Urinary bladder (tissue), 4 donors: ENCODE measurements at places on chromosomes 7 and 10. TPM values are rescaled to one million over a fixed set of nuclear protein-coding genes. Genes with fewer than 3 reads are reported as not detected.

DNA sequence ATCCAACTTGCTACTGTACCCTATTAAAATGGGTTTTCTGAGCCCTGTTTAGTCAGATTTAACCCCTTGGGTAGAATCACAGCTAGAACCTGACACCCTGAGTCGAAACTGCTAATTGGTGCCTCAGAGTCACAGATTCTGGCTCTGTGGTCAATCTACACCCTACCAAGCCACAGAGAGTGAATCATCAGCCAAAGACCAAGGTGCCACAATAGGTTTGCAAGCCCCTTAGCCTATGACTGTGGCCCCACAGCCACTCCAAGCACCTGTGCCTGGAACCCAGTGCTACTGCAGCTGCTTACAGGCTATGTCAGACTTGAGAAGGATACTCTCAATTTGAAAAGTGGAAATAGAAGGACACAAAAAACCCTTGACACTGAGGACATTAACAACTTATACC is 202.8 kb upstream of the KCND2 start:
- no peak for DNase-seq

GRCh38 chr7:139852482-139852845 is 23.4 kb downstream of the TBXAS1 start:
- DNase-seq, result no peak

DNA sequence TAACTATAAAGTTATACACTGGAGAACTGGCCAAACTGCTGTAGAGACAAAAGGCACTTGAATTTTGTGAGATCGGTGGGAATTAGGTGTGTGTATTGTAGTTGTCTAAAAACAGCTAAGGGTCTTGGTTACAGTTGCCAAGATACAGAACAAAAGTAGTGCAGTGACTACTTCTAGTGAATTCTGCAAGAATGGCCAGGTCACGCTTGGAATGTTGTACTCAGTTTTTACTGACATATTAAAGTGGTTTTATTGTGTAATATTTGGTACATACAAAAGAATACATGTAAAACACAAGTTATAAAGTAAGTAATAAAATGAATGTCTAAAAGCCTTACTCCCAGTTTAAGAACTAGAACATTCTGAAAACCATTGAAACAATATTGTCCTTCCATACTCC is 42.4 kb downstream of the PRPF18 start:
- no peak for DNase-seq

- DNase-seq, result no peak
These were observed 9.9 kb upstream of the OR9A4 start for GRCh38 chr7:141906285-141906684.

GRCh38 chr7:14201353-14201752 is 211.9 kb upstream of the ETV1 start:
- no peak for DNase-seq

- peak; percentile 70 for DNase-seq
These were observed 101.4 kb upstream of the FAM133B start for GRCh38 chr7:92691578-92691977.

DNA sequence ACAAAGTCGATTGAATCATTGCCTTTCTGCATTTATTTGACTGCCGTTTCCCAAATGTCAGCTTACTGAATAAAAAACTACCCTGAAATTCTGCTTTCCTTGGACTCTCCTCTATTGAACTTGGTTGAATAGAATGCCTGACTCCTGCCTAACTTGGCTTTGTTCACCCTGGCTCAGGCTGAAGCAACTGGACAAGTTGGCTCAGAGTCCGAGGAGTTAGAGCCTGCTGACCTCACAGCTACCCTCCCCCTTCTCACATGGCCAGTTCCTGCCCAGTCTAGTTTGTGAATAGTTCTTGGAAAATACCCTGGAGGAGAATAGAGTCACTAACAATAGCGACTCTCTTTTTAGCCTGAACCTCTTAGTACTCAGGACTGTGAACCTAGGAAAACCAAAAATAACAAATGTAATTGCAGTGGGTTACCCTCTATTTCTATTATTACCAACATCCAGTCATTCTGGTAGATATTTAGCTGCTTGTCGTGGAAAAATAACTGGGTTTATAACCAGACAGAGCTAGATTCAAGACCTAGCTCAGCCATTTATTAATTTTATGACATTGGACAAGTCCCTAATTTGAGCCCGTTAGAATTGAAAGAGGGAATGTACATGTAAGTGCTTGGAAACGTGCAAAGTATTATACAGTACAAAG is 17.3 kb upstream of the NRBF2 start:
- DNase-seq, result no peak

DNA sequence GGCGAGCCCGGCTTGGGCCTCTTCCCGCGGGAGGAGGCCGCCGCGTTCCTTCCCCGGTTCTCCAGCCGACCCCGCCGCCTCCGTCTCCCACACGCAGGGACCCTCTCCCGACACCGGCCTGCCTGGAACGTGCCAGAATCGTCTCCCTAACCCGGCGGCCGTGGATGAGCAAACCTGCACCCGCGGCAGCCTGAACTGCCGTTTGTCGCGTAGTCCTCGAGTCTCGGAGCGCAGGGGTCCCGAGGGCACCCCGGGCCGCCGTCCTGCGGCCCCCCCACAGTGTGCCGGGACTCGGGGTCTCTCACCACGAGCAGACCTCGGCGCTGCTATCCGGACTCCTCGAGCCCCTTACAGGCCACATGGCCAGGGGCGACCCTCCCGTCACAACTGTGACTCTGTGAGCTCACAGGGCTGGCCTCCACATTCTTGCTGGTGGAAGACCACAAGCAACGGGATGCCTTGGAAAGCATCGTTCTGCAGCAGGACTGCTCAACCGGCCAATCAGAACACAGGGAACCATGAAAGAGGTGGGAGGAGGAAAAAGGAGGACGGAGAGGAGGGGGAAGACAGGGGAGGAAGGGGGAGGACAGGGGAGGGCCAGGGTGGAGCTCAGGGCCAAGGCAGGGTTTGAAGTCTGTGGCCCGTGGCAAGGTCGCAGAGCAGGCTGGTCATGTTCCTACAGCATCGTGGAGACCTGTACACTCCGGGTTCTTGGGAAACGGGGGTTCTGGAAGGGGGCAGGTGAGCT is 276.9 kb downstream of the DNAJB6 start:
- DNase-seq, result no peak

GRCh38 chr7:74525881-74526280 is 72.2 kb downstream of the GTF2IRD1 start:
- DNase-seq, result no peak

GRCh38 chr10:77905086-77905748 is 21.3 kb downstream of the DLG5 start:
- DNase-seq, result no peak

DNA sequence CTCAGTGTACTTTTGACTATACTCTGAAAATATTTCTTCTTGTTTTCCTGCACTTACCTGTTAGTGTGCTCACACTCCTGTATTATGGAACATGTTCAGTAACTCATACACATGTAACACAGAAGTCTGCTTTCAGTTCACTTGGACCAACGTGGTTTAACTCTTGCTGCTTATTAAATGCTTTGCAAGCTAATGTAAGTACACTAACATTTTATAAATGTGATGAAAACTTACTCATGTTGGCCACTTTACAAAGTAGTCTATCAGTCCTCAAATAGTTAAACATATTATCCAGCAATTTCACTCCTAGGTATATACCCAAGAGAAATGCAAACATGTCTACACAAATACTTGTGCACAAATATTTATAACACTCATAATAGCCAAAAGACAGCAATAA is 98.4 kb downstream of the UBE2H start:
- no peak for DNase-seq

DNA sequence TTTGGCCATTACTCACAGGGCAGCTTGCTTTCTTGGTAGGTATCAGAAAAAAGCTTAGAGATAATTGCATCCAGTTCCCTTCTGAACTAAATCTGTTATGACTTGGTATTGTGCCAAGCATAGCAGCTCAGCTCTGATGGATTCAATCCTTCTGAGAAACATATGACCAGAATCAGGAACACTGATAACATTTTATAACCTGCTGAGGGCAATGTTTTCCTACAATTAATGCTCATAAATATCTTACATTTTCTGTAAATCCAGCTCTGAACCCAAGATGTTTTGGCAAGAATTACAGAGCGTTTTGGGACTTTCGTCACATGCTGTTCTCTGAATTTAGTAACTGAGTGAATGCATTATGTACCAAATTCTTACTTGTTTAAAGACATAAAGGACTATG is 167.8 kb downstream of the KIF20B start:
- peak; percentile 55 for DNase-seq

DNA sequence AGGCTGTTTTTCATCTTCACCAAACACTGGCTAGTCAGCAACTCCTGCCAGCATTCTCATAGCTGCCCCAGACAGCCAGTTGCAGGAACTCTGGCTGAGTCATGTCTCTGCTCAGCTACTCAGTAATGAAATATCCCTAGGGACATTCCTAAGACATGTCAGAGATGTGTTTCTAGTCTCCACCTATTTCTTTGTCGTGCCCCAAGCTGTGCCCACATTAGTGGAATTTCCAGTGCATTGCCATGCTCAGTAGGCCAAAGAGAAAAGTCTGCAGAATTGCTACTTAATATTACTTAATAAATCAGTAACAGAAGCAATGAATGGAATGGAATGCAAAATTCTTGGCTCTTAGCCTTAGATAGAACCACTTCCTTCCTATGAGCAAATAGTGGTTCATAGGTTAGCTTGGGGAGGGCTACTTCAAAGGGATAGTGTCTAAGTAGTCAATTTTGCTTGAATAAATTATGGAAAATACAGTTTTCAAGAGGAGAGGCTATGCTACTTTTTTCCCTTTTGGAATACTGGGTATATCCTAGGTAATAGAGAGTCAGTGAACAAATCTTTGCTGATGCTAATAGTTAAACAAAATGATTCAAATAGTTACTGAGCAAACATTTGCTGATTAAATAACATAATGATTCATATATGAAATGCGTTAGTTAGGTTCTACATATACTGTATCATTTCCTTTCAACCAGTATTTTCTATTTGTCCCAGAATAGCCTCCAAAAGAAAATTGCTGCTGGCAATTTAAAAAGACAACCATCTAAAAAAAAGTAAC is 23.6 kb upstream of the SEMA3C start:
- no peak for DNase-seq

DNA sequence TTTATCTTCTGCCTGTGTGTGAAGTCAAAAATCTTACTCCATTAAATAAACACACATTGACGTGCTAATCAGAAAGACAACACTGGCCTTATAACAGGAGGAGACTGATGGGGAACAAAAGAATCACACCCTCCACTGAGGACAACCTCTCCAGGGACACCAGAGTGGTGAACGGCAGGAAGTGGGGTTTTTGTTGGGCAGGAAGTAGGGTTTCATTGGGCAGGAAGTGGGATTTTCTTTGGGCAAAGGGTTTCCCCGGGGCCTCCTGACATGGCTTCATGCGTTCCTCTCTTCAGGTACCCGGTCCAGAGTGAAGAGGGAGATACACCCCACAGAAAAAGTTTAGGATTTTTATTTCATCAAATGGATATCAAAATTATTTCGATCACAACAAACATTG is 30.6 kb downstream of the ADARB2 start:
- DNase-seq, result no peak

GRCh38 chr7:157615852-157616251 is 279.0 kb downstream of the DNAJB6 start:
- no peak for DNase-seq

GRCh38 chr7:128017460-128017859 is 13.8 kb downstream of the LRRC4 start:
- DNase-seq, result no peak

DNA sequence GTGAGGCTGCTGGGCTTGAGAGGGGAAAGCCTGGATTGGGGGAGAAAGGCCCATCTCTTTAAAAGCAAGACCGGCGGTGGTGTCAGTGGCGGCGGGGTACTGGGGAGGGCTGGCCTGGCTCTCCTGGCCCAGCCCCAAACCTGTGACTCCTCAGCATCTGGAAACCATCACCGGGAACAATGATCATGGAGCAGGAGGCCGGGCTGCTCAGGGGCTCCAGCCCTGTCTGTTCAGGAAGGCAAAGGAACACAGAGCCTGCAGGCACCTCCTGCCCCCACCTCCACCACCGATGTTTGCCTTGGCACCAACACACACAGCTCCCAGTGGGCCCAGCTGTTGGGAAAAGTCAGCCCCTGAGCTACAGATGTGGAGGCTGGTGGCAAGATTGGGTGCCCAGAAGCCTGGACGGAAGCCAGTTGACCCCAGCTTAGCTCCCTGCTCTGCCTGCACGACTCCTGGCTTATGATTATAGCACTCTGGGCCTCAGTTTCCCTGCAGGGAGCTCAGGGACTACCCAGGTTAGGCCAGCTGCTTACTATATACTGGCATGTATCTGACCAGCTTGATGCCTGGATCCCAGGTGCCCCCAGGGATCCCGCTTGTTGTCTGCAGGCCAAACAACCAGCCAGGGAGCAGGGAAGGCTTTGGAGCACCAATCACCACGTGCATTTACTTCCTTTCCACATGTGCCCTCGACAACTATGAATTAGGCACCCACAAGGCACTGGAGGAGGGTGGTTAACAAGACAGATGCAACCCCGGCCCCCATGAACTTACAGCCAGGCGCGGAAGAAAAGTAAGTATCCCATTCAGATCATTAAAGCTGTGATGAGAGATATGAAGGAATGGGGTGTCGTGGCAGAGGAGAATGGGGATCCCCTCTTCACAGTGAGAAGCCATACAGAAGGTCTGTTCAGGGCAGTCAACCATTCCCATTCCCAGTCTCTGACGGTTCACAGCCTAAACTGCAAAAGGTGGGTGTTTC is 37.3 kb downstream of the ZCCHC24 start:
- DNase-seq, result no peak

DNA sequence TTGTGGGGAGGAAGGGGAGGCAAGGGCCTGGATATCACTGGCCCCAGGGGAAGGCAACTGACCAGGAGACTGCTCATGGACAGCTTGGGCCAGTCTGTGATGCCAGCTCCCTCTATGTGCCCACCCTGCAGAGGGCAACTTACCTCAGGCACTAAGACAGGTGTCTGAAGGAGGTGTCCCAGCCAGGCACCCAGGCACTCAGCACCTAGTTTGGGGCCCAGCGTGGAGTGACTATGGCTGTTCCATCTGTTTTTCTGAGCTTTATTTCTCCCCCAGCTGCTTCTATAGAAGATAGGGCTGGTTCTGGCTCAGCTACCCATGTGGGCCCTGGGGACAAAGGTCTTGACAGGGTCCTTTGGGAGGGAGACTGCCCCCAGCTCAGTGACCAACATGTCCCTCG is 150.6 kb upstream of the PCBD1 start:
- DNase-seq, result no peak

CRYGN gene
- 0.16 TPM for total RNA-seq

HOXA3 gene
- total RNA-seq, result 9.0 TPM

CTAGE15 gene
- total RNA-seq, result 3.5 TPM

SORBS1 gene
- 297 TPM for total RNA-seq

ZNF32 gene
- 37.7 TPM for total RNA-seq

ZNF804B gene
- 1.2 TPM for total RNA-seq

RBP3 gene
- total RNA-seq, result not detected

POP7 gene
- total RNA-seq, result 18.6 TPM

AGBL3 gene
- total RNA-seq, result 7.8 TPM
